Adrenal gland (tissue), 19 donors: ENCODE measurements at places on chromosomes 16 and 17. TPM values are rescaled to one million over a fixed set of nuclear protein-coding genes. Genes with fewer than 3 reads are reported as not detected.

ADAP2 gene
- polyA plus RNA-seq, result 15.7 TPM

CCL4L2 gene
- 2.2 TPM for polyA plus RNA-seq

ARL2BP gene
- 136 TPM for polyA plus RNA-seq

SLC52A1 gene
- polyA plus RNA-seq, result 0.24 TPM

DNA sequence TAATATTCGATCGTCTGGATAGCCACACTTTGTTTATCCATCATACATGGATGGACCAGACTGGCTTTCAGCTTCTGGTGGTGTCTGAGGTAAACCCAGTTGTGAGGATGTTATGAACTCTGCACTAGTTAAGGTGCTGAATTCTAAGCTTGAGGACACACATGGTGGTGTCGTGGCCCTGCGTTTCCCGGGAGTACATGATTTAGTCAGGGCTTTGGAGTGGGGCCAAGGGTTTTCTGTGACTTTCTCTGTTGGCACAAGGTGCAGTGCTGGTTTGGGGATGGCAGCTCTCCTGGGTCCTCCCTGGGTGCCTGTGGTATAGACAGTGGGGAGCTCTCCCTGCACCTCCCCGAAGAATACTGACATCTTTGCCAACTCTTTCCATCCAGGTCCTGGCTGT, 116.6 kb downstream of the SPECC1 start:
- DNase-seq, result no peak
- H3K4me1 ChIP-seq, result no peaks in the 10 kb centered on the region
- H3K27ac ChIP-seq, result no peak overlapping the region
- H3K27me3 ChIP-seq, result no peaks in the 10 kb centered on the region
- no peak overlapping the region for H3K4me3 ChIP-seq
- H3K36me3 ChIP-seq, result no peaks in the 10 kb centered on the region

DNA sequence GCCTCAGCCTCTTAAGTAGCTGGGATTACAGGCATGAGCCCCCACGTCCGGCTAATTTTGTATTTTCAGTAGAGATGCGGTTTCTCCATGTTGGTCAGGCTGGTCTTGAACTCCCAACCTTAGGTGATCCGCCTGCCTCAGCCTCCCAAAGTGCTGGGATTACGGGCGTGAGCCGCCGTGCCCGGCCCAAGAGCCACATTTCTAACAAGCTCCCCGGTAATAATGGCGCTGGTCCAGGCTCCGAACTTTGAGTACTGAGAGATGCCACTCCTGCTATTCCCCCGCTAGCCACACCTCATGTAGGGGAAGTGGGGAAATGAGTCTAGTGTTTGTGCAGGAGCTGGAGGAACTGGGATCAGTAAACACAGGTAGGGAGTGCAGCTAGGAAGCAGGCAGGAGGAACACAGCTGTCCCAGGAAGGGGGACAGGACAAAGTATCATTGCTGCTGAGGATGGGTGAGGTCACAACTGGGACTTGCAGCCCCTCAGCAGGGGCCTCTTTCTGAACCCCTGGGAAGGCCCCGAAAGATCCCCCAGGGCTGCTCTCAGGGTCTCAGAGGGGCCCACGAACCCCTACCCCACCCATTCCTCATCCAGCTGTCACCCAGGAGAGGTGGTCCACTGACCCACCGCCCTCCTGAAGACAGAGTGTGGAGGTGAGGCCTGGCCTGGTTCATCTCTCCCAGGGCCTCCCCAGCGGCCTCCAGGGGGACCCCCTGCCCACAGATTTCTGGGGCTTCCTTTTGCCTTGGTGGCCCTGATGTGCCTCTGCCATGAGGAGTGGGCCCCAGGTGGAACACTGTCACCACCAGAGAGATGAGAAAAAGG, 3.7 kb upstream of the KREMEN2 start:
- no peak for DNase-seq
- H3K4me1 ChIP-seq, result peaks cover 26% of the 10 kb centered on the region
- no peak overlapping the region for H3K27ac ChIP-seq
- no peaks in the 10 kb centered on the region for H3K36me3 ChIP-seq
- H3K27me3 ChIP-seq, result peaks cover 42% of the 10 kb centered on the region

GRCh38 chr17:55237268-55237667, 27.5 kb upstream of the HLF start:
- H3K36me3 ChIP-seq, result no peaks in the 10 kb centered on the region
- no peak for DNase-seq
- peaks cover 20% of the 10 kb centered on the region for H3K4me1 ChIP-seq
- H3K4me3 ChIP-seq, result no peak overlapping the region
- no peaks in the 10 kb centered on the region for H3K27me3 ChIP-seq

- no peaks in the 10 kb centered on the region for H3K4me1 ChIP-seq
- H3K27ac ChIP-seq, result no peak overlapping the region
- DNase-seq, result no peak
- H3K27me3 ChIP-seq, result no peaks in the 10 kb centered on the region
- H3K4me3 ChIP-seq, result no peak overlapping the region
Measured at GRCh38 chr16:52621651-52622050, 74.7 kb upstream of the TOX3 start.

- no peak overlapping the region for H3K4me3 ChIP-seq
- no peak overlapping the region for H3K27ac ChIP-seq
- no peaks in the 10 kb centered on the region for H3K36me3 ChIP-seq
- no peaks in the 10 kb centered on the region for H3K27me3 ChIP-seq
- DNase-seq, result no peak
- no peaks in the 10 kb centered on the region for H3K4me1 ChIP-seq
Measured at GRCh38 chr16:13463619-13464018, 456.3 kb upstream of the ERCC4 start.

DNA sequence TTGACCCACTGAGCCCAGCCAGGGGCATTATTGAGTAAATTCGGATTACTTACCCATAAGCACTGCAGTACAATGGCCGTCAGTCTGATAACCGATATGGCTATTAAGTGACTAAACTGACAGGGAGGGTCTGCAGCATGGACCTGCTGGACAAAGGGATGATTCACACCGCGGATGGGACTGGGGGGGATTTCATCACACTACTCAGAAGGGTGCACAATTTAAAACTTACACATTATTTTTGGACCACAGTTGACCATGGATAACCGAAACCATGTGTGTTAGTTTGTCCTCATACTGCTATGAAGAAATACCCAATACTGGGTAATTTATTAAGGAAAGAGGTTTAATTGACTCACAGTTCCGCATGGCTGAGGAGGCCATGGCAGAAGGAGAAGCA, 106.5 kb downstream of the ABCC6 start:
- no peaks in the 10 kb centered on the region for H3K4me1 ChIP-seq
- H3K27ac ChIP-seq, result no peak overlapping the region
- no peak for DNase-seq
- no peak overlapping the region for H3K4me3 ChIP-seq
- H3K27me3 ChIP-seq, result no peaks in the 10 kb centered on the region
- no peaks in the 10 kb centered on the region for H3K36me3 ChIP-seq

GRCh38 chr17:322006-322780, 30.4 kb downstream of the RPH3AL start:
- H3K4me1 ChIP-seq, result no peaks in the 10 kb centered on the region
- DNase-seq, result peak; percentile 6
- H3K27ac ChIP-seq, result no peak overlapping the region
- H3K36me3 ChIP-seq, result peaks cover 23% of the 10 kb centered on the region
- H3K4me3 ChIP-seq, result no peak overlapping the region

DNA sequence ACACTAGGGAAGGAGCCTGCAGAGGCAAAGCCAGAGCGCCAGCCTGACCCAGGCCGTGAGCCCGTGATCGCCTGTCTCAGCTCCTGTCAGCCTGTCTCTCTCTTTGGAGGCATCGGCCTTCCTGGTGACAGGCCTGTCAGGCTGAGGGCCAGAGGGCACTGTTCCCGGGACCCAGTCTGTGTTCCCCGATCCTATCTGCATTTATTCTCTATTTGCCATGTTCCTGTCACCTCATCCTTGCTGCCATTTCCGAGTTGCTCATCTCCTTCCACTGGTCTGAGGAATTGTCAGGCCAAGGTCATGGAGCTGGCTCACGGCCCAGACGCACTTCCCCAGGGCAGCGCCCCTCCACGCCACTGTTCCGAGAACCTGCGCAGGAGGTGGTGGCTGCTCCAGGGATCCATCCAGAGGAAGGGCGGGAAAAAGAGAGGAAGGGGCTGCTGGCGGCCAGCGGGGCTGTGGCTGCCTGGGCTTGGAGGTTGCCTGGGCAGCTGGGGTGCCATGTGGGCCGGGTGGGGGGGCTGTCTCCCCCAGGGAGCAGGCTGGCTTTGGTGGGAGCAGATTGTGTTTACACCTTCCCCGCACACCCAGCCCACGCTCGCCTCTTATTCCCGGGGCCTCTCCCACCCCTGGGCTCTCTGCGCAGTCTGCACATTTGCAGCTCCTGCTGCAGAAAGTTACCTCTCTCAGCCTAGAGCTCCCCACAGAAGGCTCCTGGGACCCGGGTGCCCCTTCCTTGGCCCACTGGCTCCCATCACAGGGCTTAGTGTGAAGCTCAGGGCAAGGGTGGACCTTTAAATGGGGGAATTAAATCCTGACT, 4.9 kb downstream of the PRCD start:
- no peaks in the 10 kb centered on the region for H3K36me3 ChIP-seq
- H3K4me1 ChIP-seq, result peaks cover 63% of the 10 kb centered on the region
- no peak overlapping the region for H3K27ac ChIP-seq
- no peak overlapping the region for H3K4me3 ChIP-seq
- peak; percentile 76 for DNase-seq

DNA sequence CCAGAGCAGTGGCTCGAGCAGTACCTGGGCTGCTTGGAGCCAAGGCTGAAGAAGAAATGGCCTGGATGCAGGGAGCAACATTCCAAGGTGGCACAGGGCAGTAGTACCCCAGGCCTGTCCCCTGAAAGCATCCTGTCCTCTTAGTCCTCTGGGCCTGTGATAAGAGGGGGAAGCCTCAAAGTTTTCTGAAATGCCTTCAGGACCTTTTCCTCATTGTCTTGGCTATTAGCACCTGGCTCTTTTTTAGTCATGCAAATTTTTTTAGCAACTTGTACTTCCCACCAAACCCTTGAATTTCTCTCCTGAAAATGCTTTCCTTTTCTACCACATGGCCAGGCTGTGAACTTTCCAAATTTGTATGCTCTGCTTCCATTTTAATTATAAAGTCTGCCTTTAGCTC, 148.9 kb downstream of the HS3ST2 start:
- H3K36me3 ChIP-seq, result no peaks in the 10 kb centered on the region
- no peaks in the 10 kb centered on the region for H3K4me1 ChIP-seq
- no peak overlapping the region for H3K27ac ChIP-seq
- no peak overlapping the region for H3K4me3 ChIP-seq
- DNase-seq, result no peak

DNA sequence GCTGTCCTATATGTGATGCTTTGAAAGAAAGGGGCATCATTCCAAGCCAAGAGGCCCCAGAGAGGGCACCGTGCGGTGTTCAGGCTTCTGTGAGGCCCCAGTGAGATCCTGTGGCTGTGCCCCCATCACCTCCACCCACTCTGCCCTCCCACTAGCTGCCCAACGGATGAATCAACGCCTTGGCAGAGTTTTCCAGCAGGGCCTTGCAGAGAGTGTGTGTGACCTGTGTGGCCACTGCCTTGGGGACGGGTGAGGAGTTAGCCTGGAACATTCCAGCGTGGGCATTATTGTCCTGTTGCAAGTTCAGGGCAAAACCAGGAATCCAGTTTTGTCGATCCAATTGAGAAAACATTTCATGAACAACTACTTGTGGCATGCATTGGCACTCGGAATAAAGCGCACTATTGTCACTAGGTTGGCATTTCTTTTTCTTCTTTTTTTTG, 53.7 kb downstream of the SF3B3 start:
- H3K27ac ChIP-seq, result no peak overlapping the region
- no peaks in the 10 kb centered on the region for H3K27me3 ChIP-seq
- peak; percentile 86 for DNase-seq
- no peak overlapping the region for H3K4me3 ChIP-seq

- no peak for DNase-seq
- H3K27ac ChIP-seq, result no peak overlapping the region
- no peak overlapping the region for H3K4me3 ChIP-seq
- no peaks in the 10 kb centered on the region for H3K4me1 ChIP-seq
- peaks cover 18% of the 10 kb centered on the region for H3K27me3 ChIP-seq
Measured at GRCh38 chr17:58170622-58171021, 3.8 kb downstream of the OR4D2 start.

DNA sequence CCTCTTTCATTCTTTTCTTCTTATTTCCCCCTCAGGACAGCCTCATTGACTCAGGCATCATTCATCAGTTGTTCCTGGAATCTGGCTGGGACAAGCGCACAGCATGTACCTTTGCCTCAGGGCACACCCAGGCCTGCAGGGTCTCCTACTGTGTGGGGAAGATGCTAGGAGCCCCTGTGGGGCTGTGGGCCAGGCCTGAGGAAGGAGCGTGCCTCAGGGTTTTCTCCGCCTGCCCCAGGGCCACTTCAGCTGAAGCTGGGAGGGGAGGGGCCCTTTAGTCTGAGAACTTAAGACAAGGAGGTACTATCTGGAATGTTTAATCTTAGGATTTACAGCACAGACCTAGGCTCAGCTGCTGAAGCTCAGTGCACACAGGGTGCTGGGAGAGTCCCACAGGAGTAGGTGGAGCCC, 7.9 kb downstream of the ELMO3 start:
- no peaks in the 10 kb centered on the region for H3K27me3 ChIP-seq
- no peak for DNase-seq
- no peak overlapping the region for H3K4me3 ChIP-seq
- no peak overlapping the region for H3K27ac ChIP-seq
- peaks cover 12% of the 10 kb centered on the region for H3K4me1 ChIP-seq

- DNase-seq, result no peak
- H3K27me3 ChIP-seq, result peaks cover 20% of the 10 kb centered on the region
- H3K4me1 ChIP-seq, result peaks cover 12% of the 10 kb centered on the region
- H3K36me3 ChIP-seq, result no peaks in the 10 kb centered on the region
Measured at GRCh38 chr17:44004761-44005526, 522 bp downstream of the NAGS start.

DNA sequence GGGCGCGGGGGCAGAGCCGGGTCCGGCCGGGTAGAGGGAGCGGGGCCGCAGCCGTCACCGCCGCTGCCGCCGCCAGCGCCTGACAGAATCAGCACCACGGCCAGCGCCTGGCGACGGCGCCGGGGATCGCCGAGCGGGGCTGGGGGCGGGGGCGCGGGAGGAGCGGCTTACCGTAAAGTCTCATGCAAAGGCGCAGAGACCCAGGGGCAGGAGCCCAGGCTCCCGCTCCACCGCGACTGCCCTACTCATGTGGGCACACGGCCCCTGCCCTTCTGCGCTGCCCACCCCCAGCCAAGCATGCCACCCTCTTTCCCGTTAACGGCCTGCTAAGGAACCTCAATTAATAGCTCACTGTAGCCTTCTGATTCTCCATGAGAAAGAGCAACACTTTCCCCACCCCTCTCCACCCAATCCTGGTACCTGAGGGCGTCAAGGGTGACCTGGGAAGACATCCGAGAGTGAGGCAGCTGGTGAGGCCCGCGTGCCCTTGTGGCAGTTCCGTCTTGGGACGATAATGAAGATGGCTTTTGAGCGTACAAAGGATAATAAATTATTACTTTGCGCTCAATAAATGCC, at the start of gene SEZ6:
Gene SEZ6 (minus strand): TSS at position 98 of the 576 bp plus-strand sequence. CDS start 164 bp downstream, outside the sequence.
- peaks cover 25% of the 10 kb centered on the region for H3K27me3 ChIP-seq
- H3K4me3 ChIP-seq, result no peak within 1 kb of the TSS
- H3K27ac ChIP-seq, result no peak within 1 kb of the TSS
- no peaks in the 10 kb centered on the region for H3K36me3 ChIP-seq
